ENCODE measurements at places on chromosomes 6 and 20.

DNA sequence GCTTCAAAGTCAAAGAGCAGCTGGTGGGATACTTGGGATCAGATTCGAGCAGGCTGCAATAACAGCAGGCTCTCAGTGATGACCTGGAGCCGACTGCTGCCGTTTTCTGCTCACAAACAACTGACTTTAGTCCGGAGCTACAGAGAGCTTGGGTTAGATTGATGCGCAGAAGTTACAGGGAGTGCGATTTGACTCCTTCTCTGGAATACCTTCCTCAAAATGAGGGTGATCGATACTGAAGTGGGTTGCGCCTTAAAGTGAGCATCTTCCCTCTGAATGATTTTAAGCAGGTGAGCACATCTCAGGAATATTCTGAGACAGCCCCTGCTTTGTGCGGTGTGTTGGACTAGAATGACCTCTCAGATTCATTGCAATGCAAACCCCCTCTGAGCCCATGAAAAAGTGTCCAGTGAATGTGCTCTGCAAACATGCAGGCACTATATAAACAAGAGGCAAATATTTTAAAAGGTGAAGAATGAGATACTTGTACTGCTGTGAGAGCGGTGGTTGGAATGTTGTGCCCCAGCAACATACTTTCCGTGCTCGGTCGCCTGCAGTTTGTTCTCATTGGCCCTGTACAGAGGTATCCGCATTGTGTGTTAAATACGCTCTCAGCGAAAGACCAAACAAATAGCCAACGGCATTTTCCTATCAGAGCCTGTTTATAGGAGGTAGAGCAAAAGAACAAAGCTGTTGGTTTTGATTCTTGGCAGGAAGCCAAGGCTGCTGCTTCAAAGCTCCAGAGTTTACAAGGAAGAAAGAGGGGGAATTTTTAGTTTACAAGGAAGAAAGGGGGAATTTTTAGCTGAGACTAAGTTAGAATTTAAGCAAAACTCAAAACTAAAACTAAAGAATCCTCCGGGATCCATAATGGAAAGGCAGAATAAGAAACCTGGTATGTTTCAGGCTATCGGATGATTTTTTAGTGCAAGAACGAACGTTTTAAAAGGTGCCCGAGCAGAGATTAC is 67.7 kb downstream of the PHACTR2 start:
- DNase-seq = no peak

DNA sequence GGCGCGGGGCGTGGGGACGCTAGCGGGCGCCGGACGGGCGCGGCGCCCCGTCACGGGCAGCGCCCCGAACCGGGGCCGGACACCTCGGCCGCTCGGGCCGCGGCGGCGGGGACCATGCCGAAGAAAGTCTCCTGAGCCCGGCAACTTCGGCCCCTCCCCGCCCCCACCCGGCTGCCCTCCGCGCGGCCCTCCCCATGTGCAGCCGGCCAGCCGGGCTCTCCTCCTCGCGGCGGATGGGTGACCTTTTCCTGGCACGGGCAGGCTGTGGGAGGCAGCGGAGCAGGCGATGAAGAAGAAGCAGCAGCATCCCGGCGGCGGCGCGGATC is 278 bp downstream of the UST start:
- no peak for DNase-seq

GRCh38 chr20:38136421-38137245 is 28.4 kb downstream of the TGM2 start:
- no peak for DNase-seq

DNA sequence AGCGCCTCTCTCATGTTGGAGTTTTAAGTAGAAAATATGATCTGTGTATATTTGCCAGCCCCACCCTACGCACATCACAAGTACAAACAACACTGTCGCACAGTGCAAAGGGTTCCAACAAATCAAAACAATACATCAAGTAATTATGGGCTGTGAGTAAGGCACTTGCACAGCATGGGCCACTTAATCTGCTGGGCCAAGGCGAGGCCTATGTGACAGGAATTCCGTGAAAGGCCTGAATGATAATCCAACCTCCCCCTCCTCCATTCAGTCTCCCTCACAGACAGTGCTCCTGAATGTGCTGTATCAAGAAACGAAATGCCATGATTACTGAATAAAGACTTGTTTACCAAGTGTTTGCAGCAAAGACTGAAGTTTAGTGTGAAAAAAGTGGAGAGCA is 130.1 kb upstream of the SLC2A12 start:
- no peak for DNase-seq

GRCh38 chr6:131893198-131893597 is 58.0 kb downstream of the CCN2 start:
- DNase-seq = no peak

DNA sequence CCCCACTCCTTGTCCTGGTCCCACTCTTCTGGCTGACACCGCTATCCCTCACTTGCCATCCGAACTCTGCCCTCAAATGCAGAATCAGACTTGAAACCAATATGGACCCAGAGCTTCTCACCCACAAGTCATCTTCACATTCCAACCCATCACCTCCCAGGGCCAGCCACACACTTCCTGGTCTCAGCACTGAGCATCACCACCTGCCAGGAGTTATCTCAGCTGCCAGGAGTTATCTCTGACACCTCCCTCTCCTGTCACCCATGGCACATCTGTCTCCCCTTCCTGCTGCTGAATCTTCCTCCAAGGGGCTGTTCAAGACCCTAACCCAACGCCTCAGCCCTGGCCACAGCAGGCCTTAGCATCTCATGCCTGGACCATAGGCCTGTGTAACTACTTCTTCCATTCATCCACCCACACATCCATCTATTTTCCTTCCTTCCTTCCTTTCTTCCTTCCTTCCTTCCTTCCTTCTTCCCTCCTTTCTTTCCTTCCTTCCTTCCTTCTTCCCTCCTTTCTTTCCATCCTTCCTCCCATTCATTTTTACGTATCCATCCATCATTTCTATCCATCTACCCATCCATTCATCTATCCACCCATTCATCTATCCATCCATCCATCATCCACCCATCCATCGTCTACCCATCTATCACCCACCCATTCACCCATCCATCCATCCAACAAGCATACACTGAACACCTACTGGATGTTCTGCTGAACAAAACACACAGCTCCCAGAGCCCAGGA is 74.6 kb upstream of the NNAT start:
- DNase-seq = no peak

DNA sequence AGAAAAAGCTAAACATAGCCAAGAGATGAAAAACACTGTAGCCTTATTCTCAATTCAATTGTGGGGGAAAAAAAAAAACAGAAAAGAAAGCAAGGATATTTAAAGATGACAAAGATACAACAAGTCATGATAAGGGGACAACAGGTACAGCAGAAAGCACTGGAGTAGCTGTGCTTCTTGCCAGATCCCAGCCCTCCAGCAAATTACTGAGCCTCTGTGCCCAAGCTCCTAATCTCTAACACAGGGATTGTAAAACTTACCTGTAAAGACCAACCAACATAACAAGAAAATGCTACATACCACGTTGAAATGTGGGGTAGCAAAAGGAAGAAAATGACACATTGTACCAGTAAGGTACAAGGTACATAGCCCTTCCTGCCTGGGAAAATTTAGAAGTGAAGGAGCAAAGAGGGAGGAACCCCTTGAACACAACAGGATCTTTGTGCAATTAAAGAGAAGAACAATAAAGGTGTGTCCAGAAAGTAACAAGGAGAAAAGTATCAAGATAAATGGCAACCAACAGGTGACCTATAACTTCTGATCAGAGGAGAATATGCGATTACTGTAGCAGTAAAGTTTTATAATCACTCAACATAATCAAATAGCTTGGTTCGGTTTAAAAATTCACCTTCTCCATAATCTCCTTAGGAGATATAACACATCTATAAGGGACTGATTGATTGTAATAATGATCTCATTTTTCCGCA is 30.6 kb downstream of the PREP start:
- DNase-seq = no peak

- no peak for DNase-seq
Measured at GRCh38 chr6:81734081-81734480, 18.4 kb downstream of the TENT5A start.

GRCh38 chr6:98529364-98529763 is 305.0 kb upstream of the POU3F2 start:
- DNase-seq = no peak

GRCh38 chr6:117506180-117506835 is 23.8 kb downstream of the DCBLD1 start:
- DNase-seq = no peak

DNA sequence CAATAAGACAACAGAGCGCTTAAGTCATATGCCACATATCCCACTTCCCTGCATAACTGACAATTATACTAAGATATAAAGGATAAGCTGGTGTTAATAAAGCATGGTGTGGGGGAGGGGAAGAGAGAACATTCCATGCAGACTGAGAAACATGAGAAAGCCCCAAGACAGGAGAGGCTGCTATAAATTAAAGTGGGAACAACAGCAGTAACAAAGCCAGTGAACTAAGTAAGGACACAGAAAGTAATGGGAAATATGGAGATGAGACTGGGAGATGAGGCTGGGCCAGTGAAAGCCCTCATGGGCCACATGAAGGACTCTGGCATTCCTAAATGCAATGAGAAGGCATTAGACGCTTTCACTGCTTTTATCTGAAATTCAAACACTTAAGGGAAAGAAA is 41.3 kb downstream of the SESN1 start:
- no peak for DNase-seq

DNA sequence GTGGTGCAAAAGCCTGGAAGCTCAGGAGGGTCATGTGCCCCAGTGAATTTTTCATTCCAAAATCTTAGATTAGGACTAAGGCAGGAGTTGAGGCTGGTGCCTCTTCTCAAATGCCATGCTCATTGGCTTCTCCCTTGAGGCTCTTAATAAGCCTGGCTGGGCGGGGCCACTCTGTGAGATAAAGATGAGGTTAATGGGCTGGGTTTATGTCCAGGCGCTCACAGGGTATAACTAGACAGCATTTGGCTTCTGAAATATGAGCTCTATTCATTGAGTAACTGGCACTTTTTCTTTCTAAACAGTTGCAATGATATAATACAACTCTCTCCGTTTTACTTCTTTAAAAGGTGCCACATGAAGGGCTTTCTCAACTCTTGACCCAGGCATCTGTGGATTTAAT is 156.3 kb downstream of the SCML4 start:
- no peak for DNase-seq

DNA sequence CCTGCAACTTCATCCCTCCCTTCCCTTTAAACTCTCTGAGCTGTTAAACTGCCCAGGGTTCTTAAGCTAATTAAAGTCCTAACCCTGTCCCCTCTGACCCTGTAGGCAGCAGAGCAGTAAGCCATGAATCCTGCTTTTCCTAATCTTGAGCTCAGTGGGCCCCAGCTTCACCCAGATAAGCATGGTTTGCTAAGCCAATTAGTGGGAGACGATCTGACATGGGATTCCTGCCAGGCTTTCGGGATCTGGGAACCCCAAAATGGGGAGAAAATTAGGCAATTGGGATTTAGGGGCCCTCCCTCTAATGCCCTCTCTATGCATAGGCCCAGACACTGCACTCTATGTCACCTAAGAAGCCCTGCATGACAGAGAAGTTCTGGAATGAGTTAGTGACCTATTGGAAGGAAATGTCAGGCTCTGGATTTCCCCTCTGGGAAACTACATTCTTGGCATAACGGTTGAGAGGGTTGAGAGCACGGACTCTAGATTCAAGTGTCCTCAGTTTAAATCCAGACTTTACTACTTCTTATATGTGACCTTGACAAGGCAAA is 4.6 kb downstream of the XKR7 start:
- DNase-seq = peak; percentile 68

DNA sequence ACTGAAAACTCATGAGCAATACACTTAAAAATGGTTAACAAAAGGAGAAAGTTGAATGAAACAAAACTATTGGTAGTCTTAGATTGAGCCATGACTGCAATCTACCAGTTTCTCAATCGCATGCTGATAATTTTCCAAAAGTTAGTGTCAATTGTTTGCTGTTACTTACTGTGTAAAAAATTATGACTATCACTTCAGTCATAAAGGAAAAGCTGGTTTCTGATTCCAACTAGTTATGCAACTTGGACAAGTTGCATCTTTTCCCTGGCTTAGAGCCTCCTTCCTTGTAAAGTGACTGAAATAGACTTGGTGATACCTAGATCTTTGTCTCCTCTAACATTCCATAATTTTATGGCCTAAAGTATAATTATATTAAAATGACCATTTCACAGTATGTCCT is 88.3 kb upstream of the PAK5 start:
- no peak for DNase-seq

DNA sequence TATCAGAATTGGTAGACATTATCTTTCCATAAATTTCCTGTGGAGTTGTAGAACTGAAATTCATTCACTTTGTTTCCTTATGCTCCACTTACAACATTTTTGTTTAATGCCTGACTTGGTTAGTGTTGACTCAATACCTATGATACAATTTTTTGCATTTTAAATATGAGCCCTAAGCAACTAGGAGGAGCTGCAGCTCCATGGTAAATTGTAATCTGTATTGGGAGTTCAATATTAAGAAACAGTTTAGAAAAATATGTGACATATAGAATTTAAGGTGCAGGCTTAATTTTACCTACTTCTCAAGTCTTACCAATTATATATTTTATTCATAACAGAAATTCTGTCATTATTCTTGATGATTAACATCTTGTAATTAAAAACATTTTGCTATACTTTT is 868.3 kb downstream of the EYS start:
- DNase-seq = no peak

- no peak for DNase-seq
Measured at GRCh38 chr6:168366473-168366872, 46.9 kb upstream of the DACT2 start.

DNA sequence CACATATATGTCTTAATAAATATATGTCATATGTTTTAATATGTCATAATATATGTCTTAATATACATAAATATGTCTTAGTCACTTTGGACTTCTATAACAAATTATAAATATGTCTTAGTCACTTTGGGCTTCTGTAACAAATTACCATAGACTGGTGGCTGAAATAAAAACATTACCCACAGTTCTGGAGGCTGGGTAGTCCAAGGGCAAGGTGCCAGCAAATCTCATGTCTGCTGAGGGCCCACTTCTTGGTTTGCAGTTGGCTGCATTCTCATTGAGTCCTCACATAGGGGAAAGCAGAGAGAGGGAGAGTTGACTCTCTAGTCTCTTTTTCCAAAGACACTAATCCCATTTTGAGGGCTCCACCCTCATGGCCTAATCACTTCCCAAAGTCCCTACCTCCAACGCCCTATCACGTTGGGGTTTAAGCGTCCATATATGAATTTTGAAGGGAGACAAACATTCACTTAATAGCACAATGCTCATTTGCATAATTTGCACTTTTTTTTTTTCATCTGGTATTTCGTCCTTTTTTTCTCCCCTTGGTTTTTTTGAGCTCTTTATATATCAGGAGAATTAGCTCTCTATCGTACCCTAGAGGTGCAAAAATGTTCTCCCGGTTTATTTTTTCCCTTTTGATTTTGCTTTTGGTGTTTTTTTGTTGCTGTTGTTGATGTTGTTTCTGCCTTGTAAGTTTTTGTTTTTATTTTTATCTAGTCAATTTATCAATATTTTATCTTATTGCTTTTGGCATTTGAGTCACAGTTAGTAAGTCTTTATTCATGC is 266.4 kb downstream of the PLCB1 start:
- DNase-seq = no peak

- no peak for DNase-seq
Measured at GRCh38 chr20:47188540-47188939, 168.0 kb downstream of the ZMYND8 start.

- no peak for DNase-seq
Measured at GRCh38 chr6:47938405-47938804, 156.6 kb downstream of the OPN5 start.

- DNase-seq = no peak
Measured at GRCh38 chr6:72954716-72955115, 270.6 kb downstream of the KHDC1L start.

GRCh38 chr20:47729472-47729871 is 55.8 kb downstream of the SULF2 start:
- DNase-seq = no peak

GRCh38 chr6:137800762-137801161 is 66.3 kb upstream of the TNFAIP3 start:
- DNase-seq = no peak

All from HTR-8/SVneo (cell line).